Fibroblast of skin of left quadriceps (primary cell): ENCODE measurements at places on chromosomes 1 and 21.

GRCh38 chr1:222168621-222169020 is 379.3 kb downstream of the HHIPL2 start:
- no peak for DNase-seq

- no peak for DNase-seq
These were observed 402.4 kb upstream of the ZP4 start for GRCh38 chr1:238293075-238293474.

DNA sequence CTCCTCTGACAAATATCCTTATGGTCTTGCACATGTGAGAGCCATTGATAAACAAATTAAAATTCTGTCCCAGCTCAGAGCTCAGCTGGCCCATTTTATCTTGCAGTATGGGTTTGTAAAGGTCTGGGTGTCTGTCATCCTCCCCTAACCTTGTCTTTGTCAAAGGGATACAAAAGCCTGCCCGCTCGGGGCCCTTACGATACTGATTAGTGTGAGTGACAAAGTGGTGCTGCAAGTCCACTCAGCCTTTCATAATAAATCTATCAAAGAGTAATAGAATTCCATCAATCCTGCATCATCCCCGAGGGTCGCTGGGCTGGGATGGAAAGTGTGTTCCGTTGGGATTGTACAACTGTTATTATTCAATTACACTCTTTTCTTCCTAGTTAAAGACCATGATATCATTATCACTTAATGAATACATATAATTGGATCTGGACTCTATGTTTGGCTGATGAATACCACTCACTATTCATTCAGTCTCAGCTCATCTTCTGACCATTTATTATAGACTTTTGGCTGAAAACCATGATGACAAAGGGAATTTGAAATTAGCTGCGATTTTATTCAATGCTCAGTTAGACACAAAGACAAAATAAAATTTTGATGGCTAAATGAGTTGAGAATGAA is 122.5 kb upstream of the FOXD3 start:
- DNase-seq, result no peak

GRCh38 chr1:116785006-116785405 is 30.8 kb downstream of the CD2 start:
- no peak for DNase-seq

DNA sequence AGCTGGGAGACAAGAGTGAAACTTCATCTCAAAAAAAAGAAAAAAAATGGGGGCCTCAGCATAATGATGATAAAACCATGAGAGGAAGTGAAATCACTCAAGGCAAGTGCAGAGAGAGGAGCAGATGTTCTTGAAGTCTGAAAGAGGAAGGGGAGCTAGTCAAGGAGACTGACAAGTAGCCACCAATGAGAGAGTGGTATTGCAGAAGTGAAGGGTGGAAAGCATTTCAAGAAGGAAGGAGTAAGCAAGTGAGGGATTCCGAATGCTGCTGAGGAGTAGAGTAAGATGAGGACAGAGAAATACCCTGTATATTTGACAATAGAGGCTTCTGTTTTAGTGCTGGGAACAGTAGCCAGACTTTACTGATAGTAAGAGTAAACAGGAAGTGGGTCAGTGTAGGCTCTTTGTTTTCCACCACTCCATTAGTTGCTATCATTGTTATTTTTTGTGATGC is 2.9 kb downstream of the TATDN3 start:
- no peak for DNase-seq
